ENCODE measurements at places on chromosomes 6 and 20. TPM values are rescaled to one million over a fixed set of nuclear protein-coding genes. Genes with fewer than 3 reads are reported as not detected.

Gene MAN1A1
- total RNA-seq: 30.3 TPM

Gene MUCL3
- not detected for total RNA-seq

Gene GPR63
- total RNA-seq: 0.21 TPM

- no peak for DNase-seq
Measured at GRCh38 chr20:54212226-54212625, 4.3 kb downstream of the PFDN4 start.

DNA sequence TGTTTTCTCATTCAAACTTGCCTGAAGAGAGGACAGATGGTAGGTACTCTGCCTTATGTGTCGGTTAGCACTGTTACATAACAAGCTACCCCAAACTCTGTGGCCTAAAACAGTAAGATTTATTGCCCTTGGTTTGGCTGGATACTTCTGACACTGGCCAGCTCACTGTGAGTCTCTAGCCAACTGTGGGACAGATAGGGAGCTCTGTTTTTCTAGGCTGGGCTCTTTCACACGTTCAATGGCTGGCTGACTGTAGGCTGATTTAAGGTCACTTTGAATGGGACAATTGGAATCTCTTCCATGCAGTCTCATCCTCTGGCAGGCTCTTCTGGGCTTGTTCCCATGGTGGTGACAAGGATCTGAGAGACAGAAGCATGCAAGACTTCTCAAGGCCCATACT is 39.4 kb upstream of the JAG1 start:
- no peak for DNase-seq

- no peak for DNase-seq
Measured at GRCh38 chr20:7627734-7628663, 312.3 kb downstream of the HAO1 start.

DNA sequence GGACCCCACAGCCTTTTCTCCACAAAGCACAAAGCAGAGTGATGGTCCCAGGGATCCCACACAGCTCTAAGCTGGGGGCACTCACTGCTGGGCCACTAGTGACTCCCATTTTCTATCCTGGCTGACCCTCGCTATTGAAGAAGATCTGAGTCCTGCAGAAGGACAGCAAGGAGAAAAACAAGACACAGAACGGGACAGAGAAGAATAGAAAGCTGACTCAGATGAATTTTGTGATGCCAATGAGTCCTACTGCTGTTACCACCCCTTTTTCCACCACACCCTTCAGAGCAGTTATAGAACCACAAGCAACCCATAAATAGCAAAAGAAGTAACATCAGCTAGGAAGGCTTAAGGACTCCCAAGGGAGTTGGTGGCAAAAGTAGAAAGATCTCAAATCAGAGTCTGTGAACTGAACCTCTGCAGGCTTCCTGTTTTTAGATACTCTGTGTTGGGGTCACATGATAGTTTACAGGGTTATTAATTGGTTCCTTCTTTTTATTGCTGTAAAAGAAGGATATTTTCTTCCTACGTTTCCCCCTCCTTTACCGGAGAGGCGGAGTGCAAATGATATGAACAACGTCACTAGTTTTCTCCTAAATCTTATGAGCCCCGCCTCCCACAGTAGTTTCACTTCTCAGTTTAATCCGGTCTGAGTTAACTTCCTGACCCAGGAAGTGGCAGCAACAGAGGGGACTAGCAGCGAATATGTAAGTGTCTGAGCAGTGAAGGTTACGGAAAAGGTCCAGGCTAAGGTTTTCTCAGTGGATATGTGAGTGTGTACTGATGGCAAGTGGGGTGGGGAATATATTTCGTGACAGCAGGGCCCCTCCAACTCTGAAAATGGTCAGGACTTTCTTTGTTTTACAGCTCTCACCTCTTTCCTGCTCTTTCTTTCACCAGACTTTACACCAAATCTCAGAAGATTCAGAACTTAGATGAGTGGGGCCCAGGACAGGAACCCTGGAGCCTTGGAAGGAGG is at the start of gene TRIM38:
TRIM38 (plus strand) TSS at position 654 of the 979 bp plus-strand sequence. CDS start 3,721 bp downstream, outside the sequence.
- DNase-seq: peak; percentile 75

DNA sequence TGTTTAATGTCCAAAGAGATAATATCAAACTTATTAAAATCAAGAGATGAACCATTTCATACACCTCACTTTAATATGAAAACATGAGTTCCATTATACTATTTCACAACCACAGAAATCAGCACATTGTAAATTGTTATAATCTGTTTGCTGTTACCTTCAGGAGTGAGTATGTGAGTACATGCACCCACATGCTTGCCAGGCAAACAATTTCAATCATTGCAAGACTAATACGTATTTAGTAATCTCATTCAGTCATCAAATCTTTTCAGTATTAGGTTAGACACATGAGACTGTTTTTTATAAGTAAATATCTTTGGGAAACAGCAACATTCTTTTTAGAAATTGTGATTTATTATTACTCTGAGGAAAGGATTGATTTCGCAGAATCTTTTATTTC is 9.3 kb upstream of the EPM2A start:
- DNase-seq: no peak

DNA sequence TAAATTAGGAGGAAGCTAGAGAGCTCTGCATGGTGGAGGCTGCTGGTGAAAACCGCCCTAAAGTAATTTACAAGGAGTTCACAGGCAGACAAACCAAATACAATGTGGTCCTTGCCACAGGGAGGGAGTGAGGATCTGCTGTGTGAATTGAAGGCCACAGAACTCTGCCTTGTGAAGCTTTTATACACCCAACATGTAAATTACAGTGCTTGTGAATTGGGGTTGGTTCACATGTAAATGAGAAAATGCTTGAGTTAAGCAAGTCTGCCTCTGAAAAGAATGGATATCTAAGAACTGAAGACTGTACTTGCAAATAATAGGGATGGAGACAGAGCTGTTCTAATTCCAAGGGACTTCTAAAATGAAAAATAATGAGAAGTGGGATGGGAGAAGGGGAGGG is 194.2 kb downstream of the SLC35F1 start:
- DNase-seq: no peak

DNA sequence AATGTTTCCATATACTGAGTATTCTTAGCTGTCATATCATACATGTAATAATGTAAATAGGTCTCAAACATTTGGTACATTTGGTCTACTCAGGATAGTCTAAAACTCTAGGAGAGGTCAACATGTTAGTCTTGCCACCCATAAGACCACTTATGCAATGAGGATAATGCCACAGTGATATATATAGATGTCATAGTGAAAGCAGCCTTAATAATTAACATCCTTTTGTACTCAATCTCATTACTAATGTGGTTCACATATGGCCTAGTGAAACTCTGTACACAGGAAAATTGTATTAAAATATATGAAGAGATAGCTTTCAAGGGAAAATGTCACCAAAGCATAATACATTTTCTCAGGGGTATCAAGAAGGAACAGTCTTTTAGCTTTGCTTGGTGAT is 577.9 kb downstream of the TFAP2B start:
- DNase-seq: no peak

DNA sequence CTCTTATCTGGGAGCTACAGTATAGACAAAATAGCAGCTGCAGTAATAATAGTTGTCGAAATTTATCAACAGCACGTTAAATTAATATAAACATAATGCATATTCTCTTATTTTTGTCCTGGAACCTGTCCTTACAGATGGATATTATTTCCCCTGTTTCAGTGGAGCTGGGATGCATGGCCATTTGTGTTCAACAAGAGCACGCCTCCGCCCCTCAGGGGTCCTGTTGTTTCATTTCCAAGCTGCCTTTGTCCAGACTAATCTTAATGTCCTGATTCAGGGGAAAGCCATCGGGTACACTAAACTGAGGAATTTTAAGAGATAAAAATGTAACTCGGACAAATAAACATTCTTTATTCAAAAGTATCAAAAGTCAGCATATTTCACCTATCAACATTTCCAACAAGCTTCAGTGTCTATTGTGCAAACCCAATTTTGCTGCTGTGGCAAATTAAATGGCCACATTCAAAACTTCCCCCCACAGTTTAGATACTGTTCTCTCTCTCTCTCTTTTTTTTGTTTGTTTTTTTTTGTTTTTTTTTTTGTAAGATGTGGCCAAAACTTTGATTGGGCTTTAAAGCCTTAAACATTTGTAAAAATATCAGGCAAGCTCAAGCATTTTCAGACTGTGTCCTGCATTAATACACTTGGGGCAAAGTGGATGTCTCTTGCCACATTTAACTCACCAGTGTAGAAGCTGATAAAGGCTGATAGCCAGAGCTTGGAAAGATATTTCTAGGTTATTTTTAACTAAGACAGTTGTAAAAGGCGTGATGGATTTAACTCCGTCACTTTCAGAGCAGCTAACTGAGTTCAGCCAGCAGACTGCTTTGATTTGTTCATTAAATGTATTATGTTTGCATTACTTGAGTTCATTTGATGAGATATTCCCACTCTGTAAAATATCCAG is 112.5 kb upstream of the QKI start:
- no peak for DNase-seq

GRCh38 chr6:34059136-34059731 is 86.7 kb downstream of the GRM4 start:
- DNase-seq: no peak
